ENCODE measurements at places on chromosomes 12 and 14.
A peak's percentile ranks its signal among the peaks of the same experiment; 100 is the strongest.

DNA sequence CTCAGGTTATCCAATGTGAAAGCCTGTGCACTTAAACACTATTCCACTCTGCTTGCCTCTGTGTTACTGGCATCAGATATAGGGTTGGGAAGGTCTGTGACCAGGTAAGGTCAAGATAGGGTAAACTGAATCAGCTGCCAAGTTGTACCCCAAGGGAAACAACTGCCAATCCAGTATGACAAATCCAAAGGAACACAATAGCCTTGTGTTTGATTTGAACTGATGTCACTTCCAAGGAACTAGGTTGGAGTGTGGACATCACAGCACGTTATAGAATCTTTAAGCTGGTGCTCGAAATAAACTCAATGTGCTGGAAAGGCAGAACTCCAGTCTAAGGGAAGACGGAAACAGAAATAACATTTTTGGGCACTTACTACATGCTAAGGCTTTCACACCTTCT, 223.4 kb upstream of the BTG1 start:
- DNase-seq, result no peak

- no peak for DNase-seq
Observed at GRCh38 chr14:61811882-61812346, 49.7 kb downstream of the SNAPC1 start.

GRCh38 chr12:112179341-112179740, 54.0 kb downstream of the TRAFD1 start:
- DNase-seq, result no peak

GRCh38 chr14:84535976-84536375, 994.0 kb upstream of the FLRT2 start:
- DNase-seq, result no peak

GRCh38 chr12:44876544-44877410, 662 bp upstream of the NELL2 start:
- peak; percentile 45 for DNase-seq

GRCh38 chr12:130625201-130625600, 90.9 kb downstream of the RIMBP2 start:
- no peak for DNase-seq

- no peak for DNase-seq
Observed at GRCh38 chr12:114399664-114400211, 6.2 kb downstream of the TBX5 start.

GRCh38 chr14:64848239-64848638, 31.5 kb downstream of the SPTB start:
- no peak for DNase-seq

DNA sequence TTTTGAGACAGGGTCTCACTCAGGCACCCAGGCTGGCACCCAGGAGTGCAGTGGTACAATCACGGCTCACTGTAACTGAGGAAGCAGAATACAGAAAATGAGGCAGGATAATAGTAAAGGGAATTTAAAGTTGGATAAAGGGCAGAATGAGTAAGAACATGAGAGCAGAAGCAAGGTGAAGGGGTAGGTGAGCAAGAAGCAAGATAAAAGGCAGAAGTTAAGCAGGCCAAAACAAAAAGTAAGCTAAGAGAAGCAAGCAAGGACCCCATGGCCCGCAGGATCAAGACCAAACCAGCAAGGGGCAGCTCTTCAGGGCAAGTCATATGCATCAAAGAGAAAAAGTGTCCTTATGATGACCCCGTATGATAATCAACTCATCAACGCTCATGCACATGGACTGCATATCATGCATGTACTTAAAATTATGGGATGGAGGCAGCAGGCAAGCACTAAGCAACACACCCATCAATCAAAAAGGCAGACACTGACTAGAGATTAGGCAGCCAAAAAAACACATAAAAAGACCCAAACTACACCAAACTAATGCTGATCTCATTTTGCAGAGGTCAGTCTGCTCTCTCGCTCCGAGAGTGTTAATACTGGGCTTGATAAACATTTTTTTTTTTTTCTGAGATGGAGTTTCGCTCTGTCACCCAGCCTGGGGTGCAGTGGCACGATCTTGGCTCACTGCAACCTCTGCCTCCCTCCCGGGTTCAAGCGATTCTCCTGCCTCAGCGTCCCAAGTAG, 11.6 kb downstream of the TIMELESS start:
- DNase-seq, result no peak

DNA sequence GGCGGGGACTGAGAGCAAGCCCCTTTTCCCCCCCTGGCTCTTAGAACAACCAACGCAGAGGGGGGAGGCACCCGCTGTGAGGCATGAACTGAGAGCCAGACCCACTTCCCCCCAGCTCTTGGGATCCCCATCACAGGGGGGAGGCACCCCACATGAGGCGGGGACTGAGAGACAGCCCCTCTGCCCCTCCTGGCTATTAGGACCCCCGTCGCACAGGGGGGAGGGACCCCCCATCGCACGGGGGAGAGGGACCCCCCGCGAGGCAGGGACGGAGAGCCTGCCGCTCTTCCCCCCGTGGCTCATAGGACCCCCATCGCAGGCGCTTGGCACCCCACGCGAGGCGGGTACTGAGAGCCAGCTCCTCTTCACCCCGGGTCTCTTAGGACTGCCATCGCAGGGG, 195.8 kb upstream of the PZP start:
- DNase-seq, result no peak

DNA sequence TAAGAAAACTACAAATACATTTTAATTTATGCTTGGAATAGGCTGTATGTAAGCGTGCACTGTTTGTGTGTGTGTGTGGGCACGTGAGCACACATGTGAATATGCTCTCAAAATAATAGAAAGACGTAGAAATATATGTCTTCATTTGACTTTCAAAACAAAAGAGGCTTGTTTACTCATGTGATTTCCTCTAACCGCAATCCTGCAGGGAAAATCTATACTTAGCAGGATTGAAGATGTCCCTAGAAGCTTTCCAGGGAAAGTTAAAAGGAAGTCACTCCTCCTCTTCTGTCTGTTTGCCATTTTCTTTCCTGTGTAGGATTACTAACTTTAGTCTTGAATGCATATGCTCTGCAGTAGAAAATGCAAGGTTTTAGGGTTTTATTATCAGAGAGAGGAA, 404.7 kb downstream of the MDGA2 start:
- DNase-seq, result no peak

- DNase-seq, result no peak
Observed at GRCh38 chr12:2902272-2902880, 11.7 kb downstream of the TULP3 start.

- DNase-seq, result no peak
Observed at GRCh38 chr14:101879529-101880336, 84.6 kb upstream of the DYNC1H1 start.

- DNase-seq, result no peak
Observed at GRCh38 chr12:105262461-105263184, 26.6 kb upstream of the APPL2 start.

GRCh38 chr12:9756706-9757105, 4.0 kb downstream of the CD69 start:
- no peak for DNase-seq

DNA sequence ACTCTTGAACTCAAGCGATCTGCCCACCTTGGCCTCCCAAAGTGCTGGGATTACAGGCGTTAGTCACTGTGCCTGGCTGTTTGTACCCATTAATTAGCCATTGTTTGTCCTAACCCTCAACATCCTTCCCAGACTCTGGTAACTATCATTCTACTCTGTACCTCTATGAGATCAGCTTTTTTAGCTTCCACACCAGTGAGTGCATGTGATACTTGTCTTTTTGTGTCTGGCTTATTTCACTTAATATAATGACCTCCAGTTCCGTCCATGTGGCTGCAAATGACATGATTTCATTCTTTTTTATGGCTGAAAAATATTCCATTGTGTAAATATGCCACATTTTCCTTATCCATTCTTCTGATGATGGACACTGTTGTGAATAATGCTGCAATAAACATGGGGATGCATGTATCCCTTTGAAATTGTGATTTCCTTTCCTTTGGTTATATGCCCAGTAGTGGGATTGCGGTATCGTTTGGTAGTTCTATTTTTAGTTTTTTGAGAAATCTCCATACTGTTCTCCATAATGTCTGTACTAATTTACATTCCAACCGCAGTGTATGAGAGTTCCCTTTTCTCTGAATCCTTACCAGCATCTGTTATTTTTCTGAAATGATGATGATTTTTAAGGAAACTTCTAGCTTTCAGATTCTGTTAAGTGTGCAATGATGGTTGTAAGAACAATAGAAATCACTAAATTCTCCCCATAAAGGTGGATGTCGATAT, 6.7 kb upstream of the PPP4R3A start:
- no peak for DNase-seq

DNA sequence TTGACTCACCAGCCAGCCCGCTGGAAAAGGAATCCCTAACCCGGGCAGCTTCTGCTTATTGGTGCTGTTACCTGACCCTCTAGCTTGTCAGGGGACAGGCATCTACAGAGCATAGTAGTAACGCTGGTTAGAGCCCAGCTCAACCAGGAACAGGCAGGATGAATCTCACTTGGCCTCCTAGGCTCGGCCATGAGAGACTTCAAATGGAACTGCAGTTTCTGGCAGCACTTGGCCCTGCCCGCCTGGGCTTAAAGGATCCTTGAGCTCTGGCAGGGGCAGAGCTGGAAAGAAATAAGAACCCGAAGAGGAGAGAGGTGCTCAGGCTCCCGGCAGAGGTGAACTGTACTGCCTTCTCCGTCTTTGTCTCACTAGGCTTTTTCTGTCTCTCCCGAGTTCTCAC, 2.3 kb upstream of the LHX5 start:
- no peak for DNase-seq

- DNase-seq, result no peak
Observed at GRCh38 chr12:31517994-31518393, 72.9 kb downstream of the DENND5B start.

DNA sequence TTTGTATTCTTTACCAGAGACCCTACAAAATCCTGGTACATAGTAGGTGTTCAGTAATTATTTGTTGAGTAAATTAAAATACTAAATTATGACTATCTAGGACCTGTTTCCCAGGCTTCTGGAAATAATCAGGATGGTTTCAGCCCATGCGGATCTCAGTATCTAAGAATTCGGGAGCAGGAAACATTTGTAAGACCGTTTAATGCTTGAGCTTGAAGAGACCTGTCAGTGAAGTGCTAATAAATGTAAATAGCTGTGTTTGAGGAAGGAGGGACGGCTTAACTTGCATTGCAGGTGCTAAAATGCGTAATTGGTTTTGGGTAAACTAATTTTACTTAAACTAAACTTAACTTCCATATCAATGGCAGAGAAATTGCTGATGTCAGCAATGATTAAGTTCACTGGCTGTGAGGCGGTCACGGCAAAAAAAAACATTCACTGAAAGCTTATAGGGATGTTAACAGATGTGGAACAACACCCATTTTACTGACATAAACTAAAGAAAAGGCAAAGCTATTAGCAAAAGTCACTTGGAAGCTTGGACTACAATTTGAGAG, 28.6 kb upstream of the AEBP2 start:
- no peak for DNase-seq

GRCh38 chr12:14169281-14169680, 187.9 kb upstream of the GRIN2B start:
- DNase-seq, result no peak

GRCh38 chr14:69501423-69501838, 16.9 kb downstream of the PLEKHD1 start:
- no peak for DNase-seq

- DNase-seq, result no peak
Observed at GRCh38 chr12:52587563-52587962, 13.7 kb downstream of the KRT72 start.

DNA sequence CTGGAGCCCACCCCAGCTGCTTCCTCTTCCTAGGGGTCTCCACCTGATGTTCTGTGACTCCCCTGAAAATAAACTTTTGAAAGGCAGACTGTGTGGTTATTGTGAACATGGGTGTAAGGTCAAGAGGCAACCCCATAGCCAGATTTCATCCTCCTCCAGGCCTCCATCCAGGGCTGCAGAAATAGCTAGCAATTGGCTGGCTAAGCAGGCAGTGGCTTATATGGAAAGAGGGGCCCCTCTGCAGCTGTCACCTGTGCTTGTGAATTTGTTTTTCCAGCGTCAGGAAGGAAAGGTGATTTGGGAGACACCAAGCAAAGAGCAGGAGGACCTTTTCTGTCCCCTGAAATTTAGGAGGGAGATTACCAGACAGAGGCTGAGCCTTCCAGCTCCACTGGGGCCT, 55.8 kb downstream of the ZFP36L1 start:
- DNase-seq, result no peak

GRCh38 chr12:62028536-62028935, 231.7 kb upstream of the USP15 start:
- DNase-seq, result no peak

- DNase-seq, result no peak
Observed at GRCh38 chr12:127272864-127273263, 994.1 kb upstream of the TMEM132C start.

DNA sequence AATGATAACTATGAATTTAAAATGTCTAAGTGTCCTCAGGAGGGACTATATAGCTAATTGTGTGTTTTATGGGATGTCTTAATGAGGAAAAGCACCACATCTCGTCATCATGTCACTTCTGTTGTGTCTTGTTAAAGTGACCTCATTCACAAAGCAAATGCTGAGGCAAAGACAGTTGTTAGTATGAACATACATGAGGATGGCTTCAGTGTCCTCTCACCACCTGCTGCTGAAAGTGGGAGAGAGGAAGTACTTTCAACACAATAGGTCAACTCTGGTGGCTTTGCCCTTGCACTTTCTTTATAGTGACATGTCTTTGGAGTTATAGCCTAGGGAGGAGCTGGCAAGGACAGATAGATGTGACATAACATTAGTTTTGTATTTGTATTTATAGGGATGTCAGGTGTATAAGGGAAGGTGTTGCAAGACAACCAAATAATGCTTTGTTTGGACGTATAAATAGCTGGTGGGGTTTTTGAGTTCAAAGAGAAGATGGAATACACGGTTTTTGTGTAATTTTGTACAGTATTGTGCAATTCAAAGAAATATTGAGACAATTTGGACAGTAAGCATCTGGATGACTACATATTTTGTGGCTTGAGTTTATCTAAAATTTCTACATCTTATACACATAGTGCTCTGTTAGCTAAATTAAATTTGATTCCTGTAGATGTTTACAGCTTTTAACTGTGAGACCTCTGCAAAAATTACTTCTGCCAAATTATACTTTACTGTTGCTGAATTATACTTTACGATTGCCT, 131.7 kb upstream of the ATP2B1 start:
- no peak for DNase-seq

DNA sequence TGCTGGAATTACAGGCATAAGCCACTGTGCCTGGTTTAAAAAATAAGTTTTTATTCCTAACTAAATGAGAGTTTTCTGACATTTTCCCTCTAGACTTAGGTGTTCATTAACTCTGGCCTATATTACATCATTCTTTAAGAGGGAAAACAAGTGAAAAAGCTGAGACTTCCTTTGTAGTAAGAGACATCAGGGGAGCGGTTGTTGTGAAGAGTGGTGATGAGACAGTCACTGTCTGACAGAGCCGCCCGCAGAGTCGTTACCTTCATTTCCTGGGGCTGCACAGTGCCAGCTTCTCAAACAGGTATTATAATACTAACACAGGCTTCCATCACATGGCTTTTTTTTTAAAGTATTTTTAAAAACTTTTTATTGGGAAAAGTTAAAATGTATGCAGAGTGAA, 19.7 kb upstream of the TDRD9 start:
- peak; percentile 48 for DNase-seq

- DNase-seq, result no peak
Observed at GRCh38 chr14:101125719-101126651, 222.5 kb upstream of the RTL1 start.

Measured in activated gamma-delta T cell treated with Interleukin-2 at 50 U/mL for 16 hours (primary cell).